ENCODE measurements at places on chromosomes 2 and 18.

DNA sequence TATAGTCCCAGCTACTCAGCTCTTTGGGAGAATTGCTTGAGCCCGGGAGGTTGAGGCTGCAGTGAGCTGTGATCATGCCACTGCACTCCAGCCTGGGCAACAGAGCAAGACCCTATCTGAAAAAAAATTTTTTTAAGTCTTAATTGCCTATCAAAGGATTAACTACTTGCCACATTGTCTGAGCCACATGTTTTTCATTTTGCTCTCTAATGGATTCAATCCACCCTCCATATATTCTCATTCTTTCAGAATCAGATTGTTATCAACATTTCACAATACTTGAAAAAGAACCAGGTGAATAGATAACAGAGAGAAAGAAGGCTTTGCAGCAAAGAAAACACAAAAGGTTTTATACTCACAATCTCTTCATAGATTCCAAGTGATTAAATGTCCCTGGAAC lies 61.0 kb downstream of the PXDN start:
- DNase-seq: no peak

DNA sequence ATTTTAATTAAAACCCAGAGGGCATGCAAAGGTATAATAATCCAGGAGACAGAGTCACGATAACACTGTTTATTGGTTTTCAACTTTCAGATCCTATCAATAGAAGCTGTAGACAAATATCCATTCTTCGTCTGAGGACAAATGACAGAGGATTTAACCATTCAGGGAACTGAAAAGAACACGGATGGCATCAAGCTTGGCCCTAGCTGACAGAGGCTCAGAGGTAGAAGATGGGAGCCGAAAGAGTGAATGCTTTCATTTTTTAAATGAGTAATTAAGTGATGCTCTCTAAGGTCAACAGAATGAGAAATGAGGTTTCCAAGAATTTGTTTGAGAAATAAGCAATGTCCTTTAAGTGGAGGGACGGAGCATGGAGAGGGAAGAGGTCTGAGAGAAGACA lies 62.1 kb downstream of the BCL2 start:
- DNase-seq: no peak

GRCh38 chr2:12484536-12485115 lies 232.1 kb upstream of the TRIB2 start:
- no peak for DNase-seq

DNA sequence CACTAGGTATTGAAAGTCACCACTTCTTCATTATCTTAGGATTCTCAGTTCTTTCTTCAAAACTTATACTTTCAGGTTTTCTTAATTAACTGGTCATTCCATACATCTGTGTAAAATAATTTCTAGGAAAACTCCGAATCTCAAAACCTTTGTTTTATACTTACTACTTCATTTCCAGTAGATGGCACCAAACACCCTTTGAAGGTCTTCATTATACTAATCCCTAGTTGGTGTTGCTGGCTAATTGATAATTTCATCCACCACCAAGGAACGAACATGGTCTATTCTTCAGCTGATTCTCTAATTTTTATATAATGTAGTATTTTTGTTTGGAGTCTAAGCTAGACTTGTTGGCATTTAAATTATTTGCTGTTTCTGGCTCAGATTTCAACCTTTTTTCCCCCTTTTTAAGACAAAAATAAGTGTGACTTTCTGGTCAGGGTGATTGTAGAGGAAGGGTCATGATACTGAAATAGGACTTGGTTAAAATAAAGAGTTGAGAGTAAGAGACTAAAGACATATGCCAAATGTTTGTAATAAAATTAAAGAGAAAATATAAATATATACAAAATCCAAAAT lies 2.8 kb upstream of the MXD1 start:
- no peak for DNase-seq

- no peak for DNase-seq
Observed at GRCh38 chr2:135510577-135510976, 20.4 kb downstream of the ZRANB3 start.

DNA sequence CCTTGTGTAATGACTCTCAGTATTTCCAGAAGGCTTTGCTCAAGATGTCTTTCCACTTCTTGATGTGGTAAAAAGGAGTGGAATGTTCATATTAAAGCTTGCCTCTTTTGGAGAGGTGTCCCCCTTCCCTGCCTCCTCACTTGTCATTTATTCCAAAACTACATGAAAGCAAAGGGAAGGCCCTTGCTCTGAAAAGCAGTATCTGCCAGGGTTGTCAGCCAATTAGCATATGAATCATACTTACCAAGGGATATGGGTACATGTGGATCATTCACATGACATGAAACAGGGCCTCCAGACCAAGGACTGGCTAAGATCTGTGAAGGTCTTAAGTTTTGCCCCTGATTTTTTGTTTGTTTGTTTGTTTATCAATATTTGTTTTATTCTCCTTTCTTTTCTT lies 31.3 kb downstream of the ANXA4 start:
- DNase-seq: no peak

DNA sequence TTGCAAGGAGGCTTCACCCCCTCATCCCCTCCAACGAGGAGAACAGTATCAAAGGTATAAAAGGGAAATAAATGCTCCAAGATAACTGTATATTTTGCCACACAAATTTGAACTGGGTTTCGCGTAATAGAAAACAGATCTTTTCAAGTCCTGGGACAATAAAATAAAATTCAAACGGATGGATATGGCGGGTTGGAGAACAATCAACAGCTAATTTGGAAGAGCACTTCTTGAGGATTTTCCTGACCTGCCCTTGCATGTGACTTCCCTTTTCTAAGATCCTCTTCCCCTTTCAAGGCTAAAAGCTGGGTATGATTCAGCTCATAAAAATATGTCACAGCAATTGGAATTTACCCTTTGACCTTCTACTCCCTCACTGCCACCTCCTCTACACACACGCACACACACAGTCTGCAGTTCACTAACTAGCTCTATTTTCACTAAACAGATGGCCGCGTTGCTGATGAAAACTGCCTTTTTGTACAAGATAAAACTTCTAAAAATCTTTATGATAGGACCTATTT lies 386.9 kb downstream of the FIGN start:
- DNase-seq: no peak

- DNase-seq: no peak
Observed at GRCh38 chr18:54776282-54776977, 51.8 kb upstream of the RAB27B start.

Data from stimulated activated CD8-positive, alpha-beta memory T cell treated with anti-CD3 and anti-CD28 coated beads, Interleukin-4, amount 100 ng/mL, for 1 hour (primary cell).